ENCODE measurements at places on chromosomes 1 and 21. TPM values are rescaled to one million over a fixed set of nuclear protein-coding genes. Genes with fewer than 3 reads are reported as not detected.

- no peaks in the 10 kb centered on the region for H3K36me3 ChIP-seq
- no peak overlapping the region for H3K27ac ChIP-seq
- H3K4me3 ChIP-seq: no peak overlapping the region
- H3K27me3 ChIP-seq: peaks cover 26% of the 10 kb centered on the region
Measured at GRCh38 chr1:14742181-14742980, 143.9 kb downstream of the KAZN start.

DNA sequence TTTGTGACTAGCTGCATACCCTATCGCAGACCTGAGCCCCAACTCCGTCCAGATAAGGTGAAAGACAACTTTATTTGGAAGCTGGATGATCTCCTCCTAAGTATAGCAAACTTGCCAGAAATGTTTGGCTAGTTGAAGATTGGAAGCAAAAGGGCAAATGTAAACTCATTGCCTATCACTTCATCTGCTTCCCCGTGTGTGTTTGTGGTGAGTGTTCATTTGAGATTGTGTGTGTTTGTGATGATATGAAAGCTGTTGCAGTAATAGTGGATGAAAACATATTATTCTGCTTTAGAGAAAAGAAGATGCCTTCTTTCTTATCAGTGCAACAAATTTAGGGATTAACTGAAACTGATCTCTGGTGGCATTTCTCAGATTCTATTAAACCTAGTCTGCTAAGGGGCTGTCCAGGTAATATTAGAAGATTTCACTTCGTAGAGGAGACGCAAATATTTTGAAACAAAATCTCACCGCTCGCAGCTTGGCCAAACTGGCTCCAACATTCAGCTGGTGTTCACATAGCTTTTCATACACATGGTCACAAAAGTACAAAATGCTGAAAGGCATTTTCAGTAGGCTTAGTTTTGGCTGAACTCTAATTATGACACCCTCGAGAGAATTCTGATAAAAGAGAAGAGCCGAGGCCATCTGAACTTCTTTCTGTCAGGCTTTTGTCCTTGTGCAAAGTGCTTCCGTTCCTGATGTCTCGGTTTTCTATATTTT is 1.1 kb downstream of the TBX19 start:
- no peak overlapping the region for H3K27ac ChIP-seq
- H3K4me3 ChIP-seq: no peak overlapping the region
- peaks cover 12% of the 10 kb centered on the region for H3K4me1 ChIP-seq
- no peak for DNase-seq
- no peaks in the 10 kb centered on the region for H3K27me3 ChIP-seq
- peaks cover 4% of the 10 kb centered on the region for H3K36me3 ChIP-seq

GRCh38 chr1:38352869-38353268 is 306.3 kb upstream of the POU3F1 start:
- no peaks in the 10 kb centered on the region for H3K36me3 ChIP-seq
- H3K4me3 ChIP-seq: no peak overlapping the region
- DNase-seq: no peak
- H3K4me1 ChIP-seq: no peaks in the 10 kb centered on the region

Gene ARHGEF16
- 0.17 TPM for total RNA-seq

DNA sequence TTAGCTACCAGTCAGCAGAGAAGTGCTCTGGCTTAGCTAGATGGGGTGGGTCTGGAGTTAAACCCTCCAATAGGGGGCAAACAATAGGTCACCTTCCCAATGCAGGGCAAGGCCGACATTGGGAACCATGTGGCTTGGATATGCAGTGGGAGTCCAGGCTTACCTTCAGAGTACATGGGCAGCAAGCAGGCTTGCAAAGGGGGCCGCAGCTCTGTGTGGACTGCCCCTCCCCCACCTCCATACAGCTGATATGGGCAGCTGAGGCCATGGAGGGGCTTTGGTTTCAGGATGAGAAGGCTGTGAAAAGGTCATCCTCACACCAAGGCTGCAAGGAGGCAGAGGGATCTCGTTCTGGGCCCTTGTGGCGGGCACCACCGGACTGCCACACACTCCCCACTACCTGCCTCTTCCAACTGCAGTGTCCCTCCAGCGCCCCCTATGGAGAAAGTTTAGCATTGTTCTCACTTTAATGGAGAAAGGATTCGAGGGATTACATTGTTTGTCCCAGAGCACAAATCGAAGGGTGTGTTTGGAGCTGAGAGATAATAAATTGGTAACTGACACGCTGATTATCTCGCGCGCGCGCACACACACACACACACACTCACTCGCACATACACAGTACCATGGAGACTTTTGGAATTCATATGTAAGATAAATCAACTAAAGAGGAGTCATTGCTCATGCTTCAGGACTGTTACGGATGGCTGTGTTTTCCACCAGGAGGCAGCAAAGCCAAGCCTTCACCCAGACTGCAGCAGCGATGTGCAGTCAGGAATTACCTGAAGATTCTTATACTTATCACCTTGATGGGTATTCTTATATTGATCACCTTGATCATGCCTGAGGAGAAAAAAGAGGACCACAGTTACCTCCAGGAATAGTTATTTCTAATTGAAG is 7.0 kb upstream of the SMCP start:
- no peak overlapping the region for H3K4me3 ChIP-seq
- peaks cover 3% of the 10 kb centered on the region for H3K27me3 ChIP-seq
- H3K36me3 ChIP-seq: no peaks in the 10 kb centered on the region
- no peak overlapping the region for H3K27ac ChIP-seq

Gene C1orf87
- not detected for total RNA-seq

- H3K27ac ChIP-seq: no peak overlapping the region
- DNase-seq: no peak
- no peaks in the 10 kb centered on the region for H3K27me3 ChIP-seq
- H3K36me3 ChIP-seq: no peaks in the 10 kb centered on the region
- H3K4me1 ChIP-seq: no peaks in the 10 kb centered on the region
Measured at GRCh38 chr1:42368096-42368795, 12.3 kb upstream of the RIMKLA start.

Gene RGS1
- 6.0 TPM for total RNA-seq

Gene TP73
- total RNA-seq: 0.20 TPM

- H3K4me1 ChIP-seq: peaks cover 15% of the 10 kb centered on the region
- H3K4me3 ChIP-seq: no peak overlapping the region
- DNase-seq: no peak
- no peak overlapping the region for H3K27ac ChIP-seq
Measured at GRCh38 chr21:31901315-31901714, 28.5 kb downstream of the HUNK start.

GRCh38 chr1:1348420-1349255 is 580 bp downstream of the DVL1 start:
- H3K4me1 ChIP-seq: peaks cover 25% of the 10 kb centered on the region
- peak overlapping the region; percentile 76 for H3K4me3 ChIP-seq
- no peak overlapping the region for H3K27ac ChIP-seq
- H3K27me3 ChIP-seq: peaks cover 5% of the 10 kb centered on the region
- H3K36me3 ChIP-seq: no peaks in the 10 kb centered on the region
- no peak for DNase-seq

- peak; percentile 26 for DNase-seq
- no peaks in the 10 kb centered on the region for H3K36me3 ChIP-seq
- no peak overlapping the region for H3K27ac ChIP-seq
- peaks cover 8% of the 10 kb centered on the region for H3K4me1 ChIP-seq
- no peak overlapping the region for H3K4me3 ChIP-seq
- H3K27me3 ChIP-seq: no peaks in the 10 kb centered on the region
Measured at GRCh38 chr21:36854391-36854790, 112.1 kb downstream of the HLCS start.

GRCh38 chr1:198462365-198463019 is 78.0 kb downstream of the ATP6V1G3 start:
- DNase-seq: peak; percentile 45
- H3K4me3 ChIP-seq: no peak overlapping the region
- H3K4me1 ChIP-seq: peaks cover 13% of the 10 kb centered on the region
- H3K27ac ChIP-seq: no peak overlapping the region
- H3K27me3 ChIP-seq: no peaks in the 10 kb centered on the region

Gene UBL4B
- not detected for total RNA-seq

Gene CD1B
- not detected for total RNA-seq

Gene TNN
- total RNA-seq: not detected

DNA sequence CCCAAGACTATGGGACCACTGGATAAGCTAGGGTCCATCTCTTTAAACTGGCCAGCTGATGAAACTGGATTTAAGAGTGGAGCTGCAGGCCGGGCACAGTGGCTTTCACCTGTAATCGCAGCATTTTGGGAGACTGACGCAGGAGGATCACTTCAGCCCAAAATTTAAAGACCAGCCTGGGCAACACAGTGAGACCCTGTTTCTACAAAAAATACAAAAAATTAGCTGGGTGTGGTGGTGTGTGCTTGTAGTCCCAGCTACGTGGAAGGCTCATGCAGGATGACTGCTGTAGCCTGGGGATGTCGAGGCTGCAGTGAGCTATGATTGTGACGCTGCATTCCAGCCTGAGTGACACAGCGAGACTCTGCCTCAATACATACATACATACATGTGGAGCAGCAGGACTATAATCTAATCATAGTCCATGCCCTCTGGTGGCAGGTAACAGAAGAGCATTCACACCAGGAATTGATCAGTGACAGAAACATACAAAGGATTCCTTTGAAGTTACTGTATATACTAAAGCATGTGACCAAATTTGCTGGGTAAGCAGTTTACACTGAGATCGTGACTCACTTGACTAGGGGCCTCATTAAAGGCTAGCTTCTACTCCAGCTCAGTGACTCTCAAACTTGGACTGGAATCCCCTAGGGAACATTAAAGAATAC is 101.5 kb upstream of the SLFNL1 start:
- no peak overlapping the region for H3K27ac ChIP-seq
- H3K27me3 ChIP-seq: no peaks in the 10 kb centered on the region
- H3K4me3 ChIP-seq: no peak overlapping the region
- peaks cover 4% of the 10 kb centered on the region for H3K36me3 ChIP-seq
- no peaks in the 10 kb centered on the region for H3K4me1 ChIP-seq

DNA sequence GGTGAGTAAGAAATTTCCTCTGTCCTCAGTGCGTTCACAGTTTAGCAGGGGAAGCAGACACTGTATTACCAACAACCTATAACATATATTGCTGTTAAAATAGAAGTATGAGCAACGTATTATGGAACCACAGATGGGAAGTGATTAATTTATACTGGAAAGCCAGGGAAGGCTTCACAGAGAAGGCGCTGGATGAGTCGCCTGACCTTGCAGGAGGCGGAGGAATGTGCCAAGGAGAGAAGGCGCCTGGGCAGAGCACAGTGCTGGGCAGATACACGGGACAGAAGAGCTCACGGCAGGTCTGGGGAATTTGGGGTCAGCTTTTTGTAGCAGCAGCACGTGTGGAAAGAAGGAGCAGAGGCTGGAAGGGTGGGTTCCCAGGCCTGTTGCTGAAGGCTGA is 116.3 kb downstream of the DHRS3 start:
- no peaks in the 10 kb centered on the region for H3K27me3 ChIP-seq
- peaks cover 24% of the 10 kb centered on the region for H3K36me3 ChIP-seq
- DNase-seq: no peak
- H3K27ac ChIP-seq: peak overlapping the region; percentile 63
- H3K4me3 ChIP-seq: no peak overlapping the region

Gene SPATA21
- total RNA-seq: not detected

Gene ABCG1
- 27.8 TPM for total RNA-seq

Gene TMEM54
- 0.84 TPM for total RNA-seq

Gene AIRE
- not detected for total RNA-seq

- no peak overlapping the region for H3K27ac ChIP-seq
- no peak for DNase-seq
- no peaks in the 10 kb centered on the region for H3K4me1 ChIP-seq
- peaks cover 2% of the 10 kb centered on the region for H3K27me3 ChIP-seq
Measured at GRCh38 chr1:219460081-219460895, 152.6 kb downstream of the ZC3H11B start.

GRCh38 chr1:94199398-94199797 is 38.0 kb downstream of the ARHGAP29 start:
- H3K36me3 ChIP-seq: no peaks in the 10 kb centered on the region
- H3K4me3 ChIP-seq: no peak overlapping the region

Gene MYOG
- total RNA-seq: not detected

- H3K27me3 ChIP-seq: peaks cover 17% of the 10 kb centered on the region
- no peak overlapping the region for H3K27ac ChIP-seq
- no peak for DNase-seq
- H3K36me3 ChIP-seq: no peaks in the 10 kb centered on the region
Measured at GRCh38 chr1:184189361-184189760, 137.8 kb downstream of the TSEN15 start.

Gene NR5A2
- not detected for total RNA-seq

Gene HAPLN2
- total RNA-seq: 0.40 TPM

Gene LCE3E
- total RNA-seq: not detected

GRCh38 chr1:24688621-24689195 is 45.6 kb downstream of the SRRM1 start:
- H3K27ac ChIP-seq: no peak overlapping the region
- H3K36me3 ChIP-seq: no peaks in the 10 kb centered on the region
- H3K4me1 ChIP-seq: no peaks in the 10 kb centered on the region
- H3K27me3 ChIP-seq: no peaks in the 10 kb centered on the region

- peaks cover 90% of the 10 kb centered on the region for H3K4me1 ChIP-seq
- H3K27me3 ChIP-seq: no peaks in the 10 kb centered on the region
- H3K27ac ChIP-seq: peak overlapping the region; percentile 28
- peak overlapping the region; percentile 17 for H3K4me3 ChIP-seq
Measured at GRCh38 chr21:34999397-34999941, 49.6 kb downstream of the RUNX1 start.

DNA sequence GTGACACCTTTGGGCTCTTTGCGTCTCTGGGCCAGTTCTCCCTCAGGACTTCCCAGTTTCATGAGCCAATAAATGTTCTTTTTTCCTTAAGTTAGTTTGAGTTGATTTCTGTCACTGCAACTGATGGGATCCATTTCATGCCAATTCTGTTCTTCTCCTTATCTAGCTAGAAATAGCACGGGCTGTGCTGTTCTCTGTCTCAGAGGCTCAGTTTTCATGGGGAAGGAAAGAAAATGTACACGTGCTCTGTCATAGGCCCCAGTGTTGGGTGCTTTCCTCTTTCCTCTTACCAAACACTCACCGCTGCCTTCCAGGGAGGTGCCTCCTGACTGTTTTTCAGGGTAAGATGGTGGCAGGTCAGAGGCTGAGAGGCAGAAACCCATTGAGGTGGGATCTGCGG is 43.2 kb upstream of the ACTL8 start:
- H3K36me3 ChIP-seq: no peaks in the 10 kb centered on the region
- no peak for DNase-seq
- no peak overlapping the region for H3K4me3 ChIP-seq
- peaks cover 3% of the 10 kb centered on the region for H3K27me3 ChIP-seq
- H3K27ac ChIP-seq: no peak overlapping the region

DNA sequence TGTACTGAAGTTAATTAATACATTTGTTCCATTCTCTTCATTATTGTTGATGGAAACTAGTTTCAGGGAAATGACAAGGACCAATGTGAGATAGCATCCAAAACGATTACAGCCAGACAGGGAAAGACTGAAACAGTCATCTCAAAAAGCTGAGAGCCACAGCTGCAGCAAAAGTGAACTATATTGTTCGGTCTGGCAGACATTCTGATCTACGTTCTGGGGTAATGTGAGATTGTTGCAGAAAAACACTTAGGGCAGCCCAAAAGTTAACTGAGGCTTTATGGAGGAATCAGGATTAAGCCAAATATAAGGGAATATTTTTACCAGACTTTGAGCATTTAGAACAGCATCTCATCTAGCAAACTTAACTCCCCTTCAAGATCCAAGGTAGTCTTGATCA is 112.9 kb downstream of the LRRC40 start:
- H3K36me3 ChIP-seq: no peaks in the 10 kb centered on the region
- H3K4me3 ChIP-seq: no peak overlapping the region
- H3K27ac ChIP-seq: no peak overlapping the region
- H3K4me1 ChIP-seq: no peaks in the 10 kb centered on the region
- peaks cover 11% of the 10 kb centered on the region for H3K27me3 ChIP-seq
